ENCODE measurements at places on chromosomes 5 and 9.

- DNase-seq = no peak
Measured at GRCh38 chr5:78308703-78309102, 14.2 kb upstream of the AP3B1 start.

- DNase-seq = no peak
Measured at GRCh38 chr5:62886603-62887315, 308.1 kb downstream of the LRRC70 start.

DNA sequence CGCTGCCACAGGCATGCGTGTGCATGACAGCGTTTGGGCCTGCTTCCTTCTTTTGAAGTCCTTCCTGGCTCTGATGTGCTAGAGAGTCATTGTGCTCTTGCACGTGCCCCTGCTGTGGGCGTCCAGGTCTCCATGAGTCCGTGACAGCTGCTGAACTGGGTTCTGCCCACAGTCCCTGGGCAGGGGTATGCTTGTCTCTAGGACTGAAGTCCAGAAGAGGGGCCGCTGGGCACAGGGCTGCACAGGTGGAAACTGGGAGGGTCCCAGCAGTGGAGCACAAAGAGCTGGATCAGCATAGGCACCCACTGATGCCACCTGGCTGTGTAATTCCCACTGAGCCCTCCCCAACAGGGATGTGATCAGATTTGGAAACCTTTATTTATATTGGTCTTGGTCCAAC lies 169.4 kb downstream of the IRX2 start:
- DNase-seq = no peak

DNA sequence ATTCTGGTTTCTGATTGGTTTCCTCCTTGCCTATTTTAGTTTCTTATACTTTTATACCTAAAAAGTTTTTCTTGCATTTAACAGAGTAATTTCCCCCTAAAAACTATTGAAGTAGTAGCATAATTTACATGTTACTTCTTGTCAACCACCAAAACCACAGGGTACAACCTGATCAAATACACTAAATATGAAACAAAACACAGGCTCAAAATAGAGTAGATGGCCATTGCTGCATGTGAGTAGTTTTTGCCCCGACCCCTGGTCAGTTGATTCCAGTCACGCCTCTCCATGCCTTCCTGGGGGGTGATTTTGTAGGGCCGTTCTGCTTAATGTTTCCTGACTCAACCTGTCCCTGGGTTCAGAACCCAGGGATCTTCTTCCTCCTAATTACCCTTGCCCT lies 101.8 kb downstream of the TLE4 start:
- no peak for DNase-seq

DNA sequence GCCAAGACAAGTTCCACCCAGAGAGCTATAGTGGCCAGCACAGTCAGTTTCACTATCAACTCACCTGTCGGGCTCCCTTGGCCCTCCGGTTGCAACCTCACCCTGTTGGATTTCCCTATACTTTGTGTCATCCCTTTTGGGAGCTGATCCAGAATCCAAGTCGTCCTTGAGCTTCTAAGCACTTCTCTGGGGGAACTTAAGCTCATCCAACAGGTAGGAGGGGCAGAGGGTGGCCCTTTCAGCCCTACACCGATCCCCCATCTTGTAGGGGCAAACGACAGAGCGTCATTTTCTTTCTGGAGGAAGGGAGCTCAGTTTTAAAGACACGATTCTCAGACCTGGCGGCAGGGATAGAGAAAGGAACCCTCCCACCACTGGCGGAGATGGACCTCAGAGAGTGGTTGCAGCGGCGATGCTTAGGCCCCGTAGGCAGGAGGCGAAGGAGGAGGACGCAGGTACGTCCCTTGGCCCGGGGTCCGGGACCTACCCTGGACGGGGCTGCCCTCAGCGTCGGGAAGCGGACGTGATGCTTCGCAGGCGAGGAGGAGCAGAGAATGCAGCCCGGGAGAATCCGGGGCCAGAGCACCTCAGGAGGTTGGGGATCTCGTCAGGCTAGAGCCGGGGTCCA lies 519 bp downstream of the ZER1 start:
- DNase-seq = no peak

GRCh38 chr5:91419571-91420537 lies 36.7 kb upstream of the ARRDC3 start:
- peak; percentile 28 for DNase-seq

GRCh38 chr9:9214066-9214465 lies 1398.7 kb downstream of the PTPRD start:
- DNase-seq = no peak

DNA sequence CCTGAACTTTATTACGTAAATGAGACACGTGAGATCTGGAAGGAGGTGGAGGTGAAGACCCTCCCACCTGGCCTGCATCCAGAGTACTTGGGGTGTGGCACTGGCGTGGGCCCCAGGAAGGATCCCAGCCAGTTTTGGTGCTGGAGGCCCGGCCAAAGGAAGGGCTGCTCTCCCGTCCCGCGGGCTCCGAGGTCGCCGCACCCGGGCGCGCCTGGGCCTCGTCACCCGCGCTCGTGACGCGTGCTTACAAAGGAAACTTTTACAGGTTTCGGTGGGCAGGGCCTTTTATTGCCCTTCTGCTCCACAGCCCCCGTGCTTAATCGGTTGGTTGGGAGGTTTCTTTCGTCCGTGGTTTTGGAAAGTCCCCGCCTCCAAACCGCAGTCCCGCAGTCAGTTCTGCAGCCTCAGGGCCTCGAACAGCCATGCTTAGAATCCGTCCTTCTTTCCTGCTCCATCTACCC lies 29.2 kb downstream of the CDKN2A start:
- DNase-seq = no peak

GRCh38 chr5:122141751-122142150 lies 12.4 kb downstream of the ZNF474 start:
- no peak for DNase-seq

GRCh38 chr9:103867886-103868285 lies 226.2 kb upstream of the SMC2 start:
- DNase-seq = no peak

DNA sequence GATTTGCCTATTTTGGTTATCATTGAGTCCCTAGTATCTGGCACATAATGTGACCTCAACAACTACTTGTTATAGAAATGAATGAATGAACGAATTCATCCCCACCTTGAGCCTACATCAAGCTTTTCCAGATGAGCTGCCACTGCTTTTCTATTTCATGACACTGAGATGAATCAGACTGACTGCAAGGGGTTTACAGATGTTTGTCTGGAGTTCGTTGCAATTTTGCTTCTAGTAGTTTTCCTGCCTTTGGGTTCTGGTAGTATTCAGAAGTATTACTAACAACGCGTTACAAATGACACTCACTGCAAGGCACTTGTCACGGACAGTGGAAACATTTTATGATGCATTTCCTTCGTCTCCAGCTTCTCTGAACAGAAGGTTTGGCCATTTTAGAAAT lies 222.3 kb downstream of the CD180 start:
- no peak for DNase-seq

DNA sequence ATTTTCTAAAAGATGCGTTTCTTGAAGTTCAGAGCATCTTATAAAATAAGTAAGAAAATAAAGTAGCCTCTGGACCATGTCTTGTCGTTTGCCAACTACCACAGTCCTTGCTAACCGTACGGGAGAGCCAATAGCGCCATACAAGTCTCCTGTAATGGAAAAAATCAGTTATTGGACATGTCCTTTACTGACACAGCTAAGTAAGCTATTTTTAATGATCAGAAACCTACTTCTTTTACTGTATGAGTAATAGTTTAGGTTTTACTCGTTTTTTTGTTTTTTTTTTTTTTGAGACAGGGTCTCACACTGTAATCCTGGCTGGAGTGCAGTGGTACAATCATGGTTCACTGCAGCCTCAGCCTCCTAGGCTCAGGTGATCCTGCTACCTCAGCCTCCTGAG lies 37.7 kb upstream of the RAPGEF6 start:
- DNase-seq = no peak

DNA sequence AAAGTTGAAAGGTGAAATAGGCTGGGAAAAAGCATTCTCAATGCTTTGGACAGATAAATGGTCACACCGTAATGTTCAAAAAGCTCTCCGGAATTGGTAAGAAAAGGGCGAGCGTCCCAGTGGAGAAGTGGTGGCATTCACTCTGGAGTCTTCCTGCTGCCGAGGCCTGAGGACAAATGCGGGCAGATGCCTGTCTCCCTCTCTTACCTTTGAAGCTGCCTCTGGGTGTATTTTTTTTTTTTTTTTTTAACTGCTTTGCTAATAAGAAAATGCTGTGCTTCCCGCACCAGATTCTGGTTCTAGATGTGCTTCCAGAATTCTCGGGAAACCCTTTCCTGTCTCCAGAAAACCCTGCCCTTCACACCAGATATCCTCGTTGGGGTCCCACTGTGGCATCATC lies 24.4 kb upstream of the CTSL start:
- no peak for DNase-seq

DNA sequence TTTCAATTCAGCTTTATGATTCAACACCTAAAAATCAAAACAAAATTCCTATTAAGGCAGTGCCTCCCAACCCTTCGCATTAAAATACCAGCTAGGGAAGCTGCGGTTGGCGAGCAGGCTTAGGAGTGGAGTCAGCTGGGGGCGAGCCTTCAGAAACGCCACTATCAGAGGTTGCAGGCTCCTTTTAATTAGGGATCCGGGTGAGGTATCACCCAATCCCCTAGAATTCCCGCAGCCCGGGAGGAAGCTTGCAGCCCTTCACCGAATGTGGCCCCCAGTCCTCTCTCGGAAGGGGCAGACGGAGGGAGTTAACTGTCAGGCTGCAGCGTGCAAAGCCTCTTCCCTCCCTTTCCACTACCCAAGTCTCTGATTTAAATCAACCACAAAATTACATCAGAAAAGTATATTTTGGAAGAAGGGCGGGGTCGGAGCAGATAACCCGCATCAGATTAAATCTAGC lies 1.7 kb downstream of the STC2 start:
- DNase-seq = no peak

DNA sequence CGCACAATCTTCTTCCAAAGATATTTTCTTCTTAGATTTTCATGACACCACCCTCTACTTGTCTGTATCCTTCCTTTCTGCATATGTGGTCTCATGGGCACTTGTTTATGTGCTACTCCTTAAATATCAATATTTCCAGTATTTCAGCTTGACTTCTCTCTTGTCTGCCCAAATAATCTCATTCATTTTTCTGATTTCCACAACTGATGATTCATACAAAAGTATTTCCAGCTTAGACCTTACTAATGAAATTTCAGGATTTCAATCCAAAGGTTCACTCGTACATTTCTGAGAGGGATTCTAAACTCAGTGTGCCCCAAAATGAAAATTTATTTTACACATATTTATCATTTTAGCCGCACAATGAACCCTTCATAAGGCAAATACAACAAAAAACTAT lies 928.9 kb upstream of the C9orf72 start:
- no peak for DNase-seq
